ENCODE measurements at places on chromosomes 13 and 19.

GRCh38 chr19:29476528-29476927, 49.3 kb upstream of the VSTM2B start:
- no peaks in the 10 kb centered on the region for H3K36me3 ChIP-seq
- H3K27me3 ChIP-seq = peaks cover 61% of the 10 kb centered on the region
- DNase-seq = no peak
- H3K4me3 ChIP-seq = no peak overlapping the region
- no peaks in the 10 kb centered on the region for H3K4me1 ChIP-seq

DNA sequence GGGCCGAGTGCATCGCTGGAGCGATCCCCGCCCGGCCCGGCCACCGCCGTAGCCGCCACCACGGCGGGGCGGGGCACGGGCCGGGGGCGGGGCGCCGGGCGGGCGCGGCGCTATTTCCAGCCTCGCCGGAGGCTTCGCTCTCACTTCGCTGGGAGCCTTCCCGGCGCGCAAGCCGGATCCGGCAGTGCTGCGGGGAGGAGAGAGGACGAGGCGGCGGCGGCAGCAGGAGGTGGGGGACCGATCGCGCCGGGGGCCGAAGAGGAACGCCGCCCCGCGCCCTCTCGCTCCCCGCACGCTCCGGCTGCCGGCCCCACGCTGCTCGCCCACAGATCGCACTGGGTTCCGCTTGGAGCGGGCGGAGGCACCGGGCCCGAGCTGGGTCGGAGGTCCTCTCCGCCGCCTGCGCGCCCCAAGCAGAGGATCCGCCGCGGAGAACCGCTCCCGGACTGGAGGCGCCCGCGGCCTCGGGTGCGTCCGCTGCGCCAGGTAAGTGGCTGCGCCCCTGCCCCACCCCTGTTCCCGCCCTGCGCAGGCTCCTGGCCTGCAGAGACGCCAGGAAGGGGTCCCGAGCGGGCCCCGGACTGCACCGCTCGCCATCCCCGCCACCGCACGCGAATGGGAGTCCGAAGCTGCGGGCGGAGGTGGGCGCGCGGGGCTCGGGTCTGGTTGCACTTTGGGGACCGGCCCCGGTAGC, at the start of gene CHST8:
Gene CHST8 (plus strand): TSS at position 143 of the 694 bp plus-strand sequence. CDS start 67,309 bp downstream, outside the sequence.
- peak; percentile 33 for DNase-seq
- H3K27me3 ChIP-seq = peaks cover 35% of the 10 kb centered on the region
- no peaks in the 10 kb centered on the region for H3K4me1 ChIP-seq
- H3K36me3 ChIP-seq = no peaks in the 10 kb centered on the region
- peak within 1 kb of the TSS; percentile 64 for H3K4me3 ChIP-seq
- H3K27ac ChIP-seq = no peak within 1 kb of the TSS

GRCh38 chr13:86193281-86193680, 394.1 kb upstream of the SLITRK6 start:
- DNase-seq = no peak
- H3K4me3 ChIP-seq = no peak overlapping the region
- no peaks in the 10 kb centered on the region for H3K36me3 ChIP-seq
- no peak overlapping the region for H3K27ac ChIP-seq
- H3K27me3 ChIP-seq = no peaks in the 10 kb centered on the region

DNA sequence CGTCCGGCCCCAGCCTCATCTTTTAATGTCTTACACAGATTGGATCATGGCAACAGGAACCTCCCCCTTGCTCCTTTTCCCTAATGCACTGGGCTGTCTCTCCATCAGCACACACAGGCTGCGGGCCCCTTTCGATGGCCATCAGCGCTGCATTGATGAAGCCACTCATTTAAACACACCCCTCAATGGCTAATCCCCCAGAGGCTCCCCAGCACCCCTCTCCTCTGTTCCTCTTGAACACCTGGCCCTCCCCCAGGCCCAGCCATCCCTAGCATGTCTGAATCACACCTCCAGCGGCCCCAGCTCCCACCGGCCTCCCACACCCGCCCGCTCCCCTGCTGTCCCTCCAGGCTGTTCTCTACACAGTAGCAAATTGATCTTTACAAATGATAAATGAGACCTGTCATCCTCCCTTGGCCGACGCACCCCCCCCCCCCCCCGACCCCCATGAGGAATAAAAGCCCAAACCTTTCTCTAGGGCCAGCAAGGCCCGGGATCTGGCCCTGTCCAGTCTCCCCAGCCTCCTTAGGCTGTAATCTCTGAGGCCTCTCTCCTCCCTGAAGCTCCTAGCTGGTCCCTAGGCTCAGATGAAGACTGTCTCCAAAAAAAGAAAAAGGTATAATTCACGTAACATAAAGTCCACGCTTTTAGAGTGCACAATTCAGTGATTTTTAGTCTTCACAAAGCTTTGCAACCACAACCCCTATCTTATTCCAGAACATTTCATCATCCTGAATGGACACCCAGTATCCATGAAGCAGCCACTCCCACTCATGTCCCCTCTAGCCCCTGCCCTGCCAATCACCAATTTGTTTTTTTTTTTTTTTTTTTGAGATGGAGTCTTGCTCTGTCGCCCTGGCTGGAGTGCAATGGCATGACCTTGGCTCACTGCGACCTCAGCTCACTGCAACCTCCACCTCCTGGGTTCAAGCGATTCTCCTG, 7.4 kb downstream of the RPL28 start:
- peaks cover 6% of the 10 kb centered on the region for H3K36me3 ChIP-seq
- H3K4me1 ChIP-seq = no peaks in the 10 kb centered on the region
- H3K27me3 ChIP-seq = no peaks in the 10 kb centered on the region
- H3K27ac ChIP-seq = no peak overlapping the region

GRCh38 chr19:29680937-29681336, 15.7 kb downstream of the PLEKHF1 start:
- H3K36me3 ChIP-seq = no peaks in the 10 kb centered on the region
- no peak overlapping the region for H3K27ac ChIP-seq
- DNase-seq = no peak
- H3K4me3 ChIP-seq = no peak overlapping the region
- no peaks in the 10 kb centered on the region for H3K4me1 ChIP-seq
- H3K27me3 ChIP-seq = 0 out of 2 replicates have a peak, but pooled peaks cover 3% of the 10 kb centered on the region
